ENCODE measurements at places on chromosomes 7 and 10.

DNA sequence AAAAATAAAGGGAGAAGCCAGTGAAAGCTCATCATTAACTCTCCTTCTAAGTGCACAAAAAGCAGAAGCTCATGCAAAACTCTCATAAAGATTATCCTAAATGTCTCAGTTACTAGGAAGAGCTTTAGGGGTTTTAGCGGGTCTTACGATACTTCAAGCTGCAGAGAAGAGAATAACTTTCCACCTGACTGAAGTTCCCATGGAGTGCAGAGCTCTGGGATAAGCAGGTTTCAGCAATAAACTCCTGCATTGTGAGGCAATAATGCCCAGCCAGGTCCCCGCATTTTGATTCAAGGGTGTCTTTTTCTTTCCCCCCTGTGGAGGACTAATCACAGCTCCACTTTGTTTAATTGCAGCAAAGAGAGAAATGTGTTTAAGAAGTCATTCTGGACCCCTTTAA, 241.9 kb upstream of the SP8 start:
- no peaks in the 10 kb centered on the region for H3K36me3 ChIP-seq
- no peaks in the 10 kb centered on the region for H3K4me1 ChIP-seq
- no peak overlapping the region for H3K27ac ChIP-seq
- no peak overlapping the region for H3K4me3 ChIP-seq
- peaks cover 60% of the 10 kb centered on the region for H3K27me3 ChIP-seq

DNA sequence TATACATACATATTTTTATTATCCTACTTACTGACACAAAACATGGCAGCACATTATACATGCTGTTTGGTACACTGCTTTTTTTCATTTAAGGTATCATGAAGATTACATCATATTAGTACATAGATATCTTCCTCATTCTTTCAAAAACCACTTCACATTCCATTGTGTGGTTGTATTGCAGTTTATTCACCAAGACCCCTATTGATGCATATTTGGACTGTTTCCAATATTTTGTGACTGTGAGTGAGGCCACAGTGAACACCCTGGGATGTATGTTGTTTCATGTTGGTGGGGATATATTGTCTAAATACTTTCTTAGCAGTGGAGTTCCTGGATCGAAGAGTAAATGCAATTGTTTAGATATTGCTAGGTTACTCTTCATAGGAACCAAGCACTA, 39.0 kb downstream of the TFAM start:
- no peaks in the 10 kb centered on the region for H3K36me3 ChIP-seq
- H3K27me3 ChIP-seq, result no peaks in the 10 kb centered on the region
- no peaks in the 10 kb centered on the region for H3K4me1 ChIP-seq
- DNase-seq, result no peak
- H3K4me3 ChIP-seq, result no peak overlapping the region

DNA sequence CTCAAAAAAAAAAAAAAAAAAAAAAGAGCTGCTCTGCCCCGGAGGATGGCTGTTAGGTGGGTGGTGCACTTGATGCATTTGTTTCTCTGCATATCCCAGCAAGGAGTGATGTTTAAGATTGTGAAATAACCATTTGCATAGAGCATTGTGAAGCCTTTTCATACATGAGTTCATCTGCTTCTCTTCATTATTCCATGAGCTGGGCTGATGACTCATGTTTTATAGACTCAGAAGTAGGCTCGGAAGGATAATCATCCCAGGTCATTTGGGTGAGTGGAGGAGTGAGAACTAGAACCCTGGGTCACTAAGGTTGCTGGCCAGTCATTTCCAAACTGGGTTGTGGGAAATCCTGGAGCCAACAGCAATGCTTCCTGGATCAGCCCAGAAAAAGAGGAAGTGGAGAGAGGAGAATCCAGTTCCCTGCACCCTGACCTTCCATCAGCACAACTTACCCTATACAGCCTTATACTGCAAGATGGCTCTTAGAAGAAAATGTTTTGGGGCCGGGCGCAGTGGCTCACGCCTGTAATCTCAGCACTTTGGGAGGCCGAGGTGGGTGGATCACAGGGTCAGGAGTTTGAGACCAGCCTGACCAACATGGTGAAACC, 45.3 kb downstream of the TACC2 start:
- H3K4me3 ChIP-seq, result no peak overlapping the region
- no peaks in the 10 kb centered on the region for H3K36me3 ChIP-seq
- H3K4me1 ChIP-seq, result no peaks in the 10 kb centered on the region
- no peak overlapping the region for H3K27ac ChIP-seq
- DNase-seq, result peak; percentile 59
- no peaks in the 10 kb centered on the region for H3K27me3 ChIP-seq

GRCh38 chr7:47836503-47837202, 111.6 kb downstream of the PKD1L1 start:
- H3K27ac ChIP-seq, result no peak overlapping the region
- H3K27me3 ChIP-seq, result peaks cover 14% of the 10 kb centered on the region
- H3K36me3 ChIP-seq, result no peaks in the 10 kb centered on the region
- no peak for DNase-seq
- no peaks in the 10 kb centered on the region for H3K4me1 ChIP-seq

GRCh38 chr7:158868764-158869410, 12.5 kb downstream of the DYNC2I1 start:
- H3K4me1 ChIP-seq, result peaks cover 3% of the 10 kb centered on the region
- DNase-seq, result no peak
- no peaks in the 10 kb centered on the region for H3K27me3 ChIP-seq
- no peak overlapping the region for H3K27ac ChIP-seq

DNA sequence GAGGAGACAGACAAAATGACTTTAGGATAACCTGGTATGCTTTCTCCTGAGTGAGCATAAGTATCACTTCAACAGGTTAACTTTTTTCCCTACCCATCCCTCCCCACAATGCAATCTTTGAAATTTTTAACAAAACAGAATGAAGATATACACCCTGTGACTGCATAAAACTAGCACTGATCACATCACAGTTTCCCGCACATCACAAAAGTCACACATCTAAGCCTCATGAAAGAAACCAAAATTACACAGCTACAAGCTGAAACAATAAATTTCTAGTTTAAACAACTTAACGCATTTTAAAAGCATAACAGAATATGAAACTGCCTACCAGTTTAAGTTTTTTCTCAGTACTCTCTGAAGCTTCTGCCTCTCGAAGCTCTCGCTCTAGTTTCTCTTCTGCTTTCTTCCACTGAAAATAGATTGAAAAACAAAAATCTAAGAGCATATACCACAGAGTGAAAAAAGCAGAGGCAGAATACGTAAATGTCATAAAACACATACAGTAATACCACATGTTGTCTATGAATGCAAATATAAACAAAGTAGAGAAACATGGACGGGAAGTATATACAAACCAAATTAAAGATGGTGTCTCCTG, 18.1 kb downstream of the NOC3L start:
- H3K4me3 ChIP-seq, result no peak overlapping the region
- no peak overlapping the region for H3K27ac ChIP-seq
- DNase-seq, result no peak

GRCh38 chr10:3783316-3783681, 1.7 kb downstream of the KLF6 start:
- H3K27ac ChIP-seq, result peak overlapping the region; percentile 98
- peaks cover 43% of the 10 kb centered on the region for H3K36me3 ChIP-seq
- no peaks in the 10 kb centered on the region for H3K27me3 ChIP-seq

Data from A673 (cell line).